Left ventricle myocardium inferior (tissue), 1 donor: ENCODE measurements at places on chromosomes 7 and 10. TPM values are rescaled to one million over a fixed set of nuclear protein-coding genes. Genes with fewer than 3 reads are reported as not detected.
A peak's percentile ranks its signal among the peaks of the same experiment; 100 is the strongest.

GRCh38 chr7:4792537-4793126, 17.2 kb downstream of the AP5Z1 start:
- peak overlapping the region; percentile 67 for H3K4me3 ChIP-seq
- peaks cover 17% of the 10 kb centered on the region for H3K4me1 ChIP-seq
- peak overlapping the region; percentile 75 for H3K27ac ChIP-seq
- no peak for DNase-seq
- H3K27me3 ChIP-seq = no peaks in the 10 kb centered on the region
- H3K36me3 ChIP-seq = peaks cover 42% of the 10 kb centered on the region

DNA sequence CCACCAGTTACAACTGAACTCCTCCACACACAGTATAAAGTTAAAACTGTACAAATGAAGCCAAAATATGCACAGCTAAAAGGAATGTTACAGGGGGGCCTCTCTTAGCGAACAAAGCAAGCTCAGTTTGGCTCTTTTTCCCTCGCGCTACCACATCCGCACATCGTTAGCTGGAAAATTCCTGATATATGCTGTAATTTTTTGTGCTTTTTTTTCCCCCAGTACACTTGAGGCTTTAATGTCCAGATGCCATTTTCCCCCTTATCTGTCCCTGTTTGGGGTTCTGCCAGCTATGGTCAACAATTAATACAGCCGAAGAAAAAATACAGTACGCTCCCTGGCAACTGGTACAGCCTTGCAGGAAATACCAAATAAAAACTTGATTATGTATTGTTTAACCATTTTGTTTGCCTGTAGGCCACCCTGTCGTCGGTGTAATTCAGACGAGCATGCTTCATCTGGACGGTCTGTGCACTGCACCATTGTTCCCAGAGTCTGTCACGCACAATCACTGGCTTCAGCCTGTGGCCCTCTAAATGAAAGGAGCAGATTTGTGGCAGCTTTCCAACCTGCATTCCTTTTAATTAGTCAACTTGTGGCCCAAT, 108.1 kb upstream of the FAM133B start:
- peak; percentile 33 for DNase-seq
- H3K4me1 ChIP-seq = peaks cover 64% of the 10 kb centered on the region
- H3K4me3 ChIP-seq = peak overlapping the region; percentile 39
- H3K27ac ChIP-seq = peak overlapping the region; percentile 88
- no peaks in the 10 kb centered on the region for H3K27me3 ChIP-seq

- no peak overlapping the region for H3K27ac ChIP-seq
- H3K27me3 ChIP-seq = no peaks in the 10 kb centered on the region
- DNase-seq = no peak
Measured at GRCh38 chr10:110352930-110353243, 48.2 kb upstream of the SMNDC1 start.

Gene TUBB8
- not detected for total RNA-seq

Gene AGK
- 37.8 TPM for total RNA-seq

DNA sequence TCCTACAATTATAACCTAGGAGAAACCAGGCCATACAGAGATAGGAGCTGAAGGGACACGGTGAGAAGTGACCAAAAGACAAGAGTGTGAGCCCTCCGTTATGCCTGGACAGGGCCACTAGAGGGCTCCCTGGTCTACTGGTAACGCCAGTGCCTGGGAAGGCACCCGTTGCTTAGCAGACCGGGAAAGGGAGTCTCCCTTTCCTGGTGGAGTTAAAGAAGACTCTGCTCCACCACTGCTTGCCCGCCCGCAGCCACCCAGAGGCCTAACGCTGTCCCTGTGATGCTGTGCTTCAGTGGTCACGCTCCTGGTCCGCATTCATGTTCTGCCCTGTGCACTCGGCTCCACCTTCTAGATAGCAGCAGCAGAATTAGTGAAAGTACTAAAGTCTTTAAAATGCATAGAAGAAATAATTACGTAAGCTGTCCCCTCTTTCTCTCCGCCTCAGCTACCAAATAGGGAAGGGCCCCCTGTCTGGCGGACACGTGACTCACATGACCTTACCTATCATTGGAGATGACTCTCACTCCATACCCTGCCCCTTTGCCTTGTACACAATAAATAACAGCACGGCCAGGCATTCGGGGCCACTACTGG, 34.8 kb downstream of the GRID2IP start:
- H3K4me1 ChIP-seq = peaks cover 5% of the 10 kb centered on the region
- peak overlapping the region; percentile 45 for H3K4me3 ChIP-seq
- H3K36me3 ChIP-seq = no peaks in the 10 kb centered on the region
- H3K27ac ChIP-seq = peak overlapping the region; percentile 55
- peak; percentile 81 for DNase-seq

DNA sequence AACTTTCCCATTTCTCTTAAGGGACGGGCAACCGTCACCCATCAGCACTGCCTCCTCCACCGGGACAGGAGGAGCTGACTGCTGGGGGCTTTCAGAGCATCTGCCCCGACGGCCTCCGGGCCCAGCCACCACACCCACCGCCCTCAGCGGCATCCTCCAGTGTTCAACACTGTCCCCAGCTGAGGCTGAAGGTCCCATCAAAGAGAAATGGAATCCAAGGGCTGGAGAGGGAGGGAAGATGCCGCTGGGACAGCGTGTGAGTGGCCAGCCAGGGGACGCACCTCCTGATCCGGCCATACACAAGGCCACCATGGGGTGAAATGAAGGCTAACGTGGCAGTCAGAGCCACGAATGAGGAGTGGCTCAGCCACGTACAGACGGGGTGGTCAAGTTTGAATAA, 153.6 kb upstream of the PPP2R2D start:
- no peak for DNase-seq
- H3K4me1 ChIP-seq = no peaks in the 10 kb centered on the region
- H3K27ac ChIP-seq = no peak overlapping the region
- peaks cover 99% of the 10 kb centered on the region for H3K27me3 ChIP-seq

DNA sequence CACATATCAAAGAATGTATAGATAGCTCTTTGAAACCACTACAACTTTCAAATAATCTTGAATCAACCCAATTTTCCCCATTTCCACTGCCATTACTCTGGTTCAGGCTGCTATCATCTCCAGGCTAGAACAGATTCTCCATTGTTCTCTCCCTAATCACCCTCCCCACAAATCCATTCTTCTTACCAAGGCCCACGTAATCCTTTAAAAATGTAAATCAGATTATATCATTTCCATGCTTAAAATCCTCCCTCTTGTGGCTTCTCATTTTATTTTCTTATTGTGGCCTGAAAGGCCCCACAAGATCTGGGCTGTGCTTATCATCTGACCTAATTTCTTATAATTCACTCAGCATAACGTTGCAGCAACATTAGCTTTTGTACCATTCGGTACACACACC, 3.0 kb upstream of the PON1 start:
- no peaks in the 10 kb centered on the region for H3K36me3 ChIP-seq
- no peaks in the 10 kb centered on the region for H3K4me1 ChIP-seq
- H3K27me3 ChIP-seq = peaks cover 41% of the 10 kb centered on the region
- no peak overlapping the region for H3K4me3 ChIP-seq
- DNase-seq = no peak

DNA sequence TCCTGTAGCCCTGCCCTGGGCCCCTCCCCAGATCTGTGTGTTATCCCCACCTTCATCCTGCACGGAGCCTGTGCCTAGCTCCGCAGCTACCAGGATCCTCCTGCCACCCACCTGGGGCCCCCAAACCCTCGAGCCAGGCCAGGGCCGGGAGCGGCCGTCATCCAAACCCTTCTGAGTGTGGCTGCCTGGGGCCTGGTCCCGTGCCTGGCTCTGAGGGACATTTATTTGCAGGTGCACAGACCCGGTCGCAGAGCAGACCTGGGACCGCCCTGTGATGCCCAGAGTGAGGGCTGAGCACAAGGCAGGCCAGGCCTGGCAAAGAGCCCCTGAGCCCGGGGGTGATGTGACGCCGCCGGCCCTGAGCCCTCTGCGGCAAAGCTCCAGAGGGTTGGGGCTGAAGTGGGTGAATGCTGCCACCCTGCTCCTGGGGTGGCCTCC, 27.4 kb upstream of the INPP5A start:
- no peaks in the 10 kb centered on the region for H3K36me3 ChIP-seq
- no peak overlapping the region for H3K4me3 ChIP-seq
- DNase-seq = no peak
- peaks cover 69% of the 10 kb centered on the region for H3K4me1 ChIP-seq
- H3K27ac ChIP-seq = peak overlapping the region; percentile 79

GRCh38 chr7:127824682-127825081, 172.7 kb downstream of the SND1 start:
- H3K27ac ChIP-seq = no peak overlapping the region
- H3K36me3 ChIP-seq = no peaks in the 10 kb centered on the region
- no peak overlapping the region for H3K4me3 ChIP-seq
- H3K4me1 ChIP-seq = peaks cover 4% of the 10 kb centered on the region

DNA sequence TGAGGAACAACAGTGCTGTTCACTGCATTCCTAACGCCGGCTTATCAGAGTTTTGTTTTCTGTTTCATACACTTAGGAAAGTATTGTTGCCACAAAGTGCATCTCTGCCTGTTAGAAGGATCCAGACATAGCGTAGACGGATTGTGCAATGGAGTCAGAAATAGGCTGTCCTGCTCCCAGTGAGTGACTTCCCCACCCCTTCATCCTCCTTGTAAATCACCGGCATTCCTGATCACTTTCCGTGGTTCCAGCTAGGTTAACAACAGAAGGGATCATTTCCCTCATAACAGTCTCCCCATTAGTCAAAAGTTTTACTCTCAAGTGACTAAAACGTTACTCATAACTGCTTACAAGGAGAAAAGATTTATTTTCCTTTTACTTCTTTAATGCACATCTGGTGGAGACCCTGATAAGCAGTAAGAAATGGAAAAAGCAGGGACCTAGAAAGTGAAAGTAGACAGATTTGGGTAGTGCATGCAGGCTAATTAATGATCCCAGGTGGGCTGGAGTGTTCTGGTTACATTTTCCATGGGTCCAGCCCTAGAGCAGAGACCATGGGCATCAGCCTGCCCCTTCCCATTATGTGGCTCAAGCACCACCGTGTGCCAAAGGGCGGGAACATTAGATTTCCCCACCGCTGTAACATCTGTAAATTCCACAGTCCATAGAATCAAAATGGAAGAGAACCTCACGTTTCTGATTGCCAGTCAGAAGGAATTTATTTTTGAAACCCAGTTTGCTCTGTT, 395.1 kb upstream of the GALNT17 start:
- H3K36me3 ChIP-seq = no peaks in the 10 kb centered on the region
- H3K27ac ChIP-seq = no peak overlapping the region
- no peaks in the 10 kb centered on the region for H3K27me3 ChIP-seq
- H3K4me1 ChIP-seq = peaks cover 32% of the 10 kb centered on the region

DNA sequence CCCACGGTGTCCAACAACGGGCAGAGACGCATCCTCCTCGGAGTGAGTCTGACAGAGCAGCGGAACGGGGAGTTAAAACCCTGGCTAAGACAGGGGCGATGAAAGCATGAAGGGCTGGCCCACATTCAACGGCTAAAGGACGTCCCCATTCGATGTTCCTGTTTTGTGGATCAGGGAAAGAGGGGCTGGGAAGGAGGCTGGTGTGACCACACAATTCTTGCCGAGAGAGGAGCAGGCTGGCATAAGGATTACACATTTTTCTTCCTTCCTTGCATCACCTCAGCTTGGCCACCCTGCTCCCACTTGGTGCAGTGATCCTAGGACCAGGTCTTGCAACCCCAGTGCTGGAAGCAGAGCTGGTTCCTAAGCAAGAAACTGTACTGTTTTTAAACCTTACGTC, 67.7 kb downstream of the GNA12 start:
- H3K4me1 ChIP-seq = peaks cover 9% of the 10 kb centered on the region
- no peak overlapping the region for H3K27ac ChIP-seq
- no peaks in the 10 kb centered on the region for H3K36me3 ChIP-seq

Gene PNLIPRP3
- total RNA-seq = not detected

Gene MSMB
- not detected for total RNA-seq

GRCh38 chr7:129866251-129866650, 86.5 kb downstream of the UBE2H start:
- H3K36me3 ChIP-seq = peaks cover 3% of the 10 kb centered on the region
- H3K4me3 ChIP-seq = no peak overlapping the region
- peaks cover 89% of the 10 kb centered on the region for H3K4me1 ChIP-seq
- no peaks in the 10 kb centered on the region for H3K27me3 ChIP-seq

DNA sequence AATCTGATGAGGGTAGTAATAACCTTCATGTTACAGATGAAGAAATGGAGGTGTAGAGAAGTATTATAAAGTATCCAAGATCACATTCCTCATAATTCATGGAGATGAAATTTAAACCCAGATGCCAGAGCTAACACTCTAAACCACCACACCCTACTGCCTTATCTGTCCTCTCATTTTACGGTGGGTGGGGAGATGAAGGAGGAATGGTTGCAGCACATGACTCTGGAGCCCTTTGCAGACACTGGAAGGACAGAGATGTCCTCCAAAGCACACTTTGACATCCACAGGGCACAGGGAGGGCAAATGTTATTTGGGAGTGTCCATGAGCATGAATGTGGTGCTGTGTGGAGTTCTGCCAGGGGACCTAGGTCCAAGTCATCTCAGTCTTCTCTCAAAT, 1.1 kb downstream of the PLEKHS1 start:
- no peak overlapping the region for H3K4me3 ChIP-seq
- H3K27ac ChIP-seq = no peak overlapping the region
- no peaks in the 10 kb centered on the region for H3K4me1 ChIP-seq
- H3K36me3 ChIP-seq = no peaks in the 10 kb centered on the region
- no peak for DNase-seq
- H3K27me3 ChIP-seq = peaks cover 38% of the 10 kb centered on the region

GRCh38 chr7:55473932-55474331, 98.4 kb downstream of the VOPP1 start:
- no peak overlapping the region for H3K4me3 ChIP-seq
- no peak for DNase-seq
- H3K36me3 ChIP-seq = peaks cover 12% of the 10 kb centered on the region

DNA sequence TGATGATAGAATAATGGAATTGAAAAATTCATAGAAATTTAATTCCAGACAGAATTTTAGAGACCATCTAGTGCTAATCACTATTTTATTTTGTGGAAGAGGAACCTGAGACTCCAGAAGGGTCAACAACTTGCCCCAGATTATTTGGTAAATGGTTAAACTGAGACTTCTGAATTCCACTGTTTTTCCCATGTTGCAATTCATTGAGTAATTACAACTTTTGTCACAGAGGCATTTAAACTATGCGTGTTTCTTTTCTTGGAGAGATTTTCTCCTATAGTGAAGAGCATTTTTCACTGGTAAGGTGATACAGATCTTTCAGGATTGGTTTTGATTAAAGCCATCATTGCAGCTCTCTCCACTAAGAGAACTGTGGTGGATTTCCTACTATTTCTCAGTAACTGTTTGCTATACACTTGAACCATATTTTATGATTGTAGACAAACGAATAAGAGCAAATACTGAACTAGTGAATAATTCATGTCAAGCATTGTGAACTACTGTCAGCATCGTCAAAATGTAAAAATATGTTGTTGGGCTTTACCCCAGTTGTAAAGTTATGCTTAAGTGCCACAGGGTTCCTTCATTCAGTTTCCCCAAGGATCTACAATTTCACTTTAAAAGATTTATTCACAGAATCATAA, 26.5 kb downstream of the LRGUK start:
- H3K36me3 ChIP-seq = no peaks in the 10 kb centered on the region
- H3K4me3 ChIP-seq = no peak overlapping the region
- no peaks in the 10 kb centered on the region for H3K4me1 ChIP-seq
- DNase-seq = no peak
- peaks cover 1% of the 10 kb centered on the region for H3K27me3 ChIP-seq

Gene PNLIP
- not detected for total RNA-seq

- H3K36me3 ChIP-seq = no peaks in the 10 kb centered on the region
- peaks cover 6% of the 10 kb centered on the region for H3K27me3 ChIP-seq
- H3K4me1 ChIP-seq = no peaks in the 10 kb centered on the region
- no peak overlapping the region for H3K27ac ChIP-seq
- no peak overlapping the region for H3K4me3 ChIP-seq
Measured at GRCh38 chr10:25831080-25831479, 102.9 kb upstream of the MYO3A start.

Gene PRKG1
- total RNA-seq = 38.9 TPM
